ENCODE measurements at places on chromosomes 5 and 9.

- H3K4me3 ChIP-seq = no peak overlapping the region
- H3K36me3 ChIP-seq = no peaks in the 10 kb centered on the region
- DNase-seq = peak; percentile 87
- H3K27me3 ChIP-seq = no peaks in the 10 kb centered on the region
- H3K27ac ChIP-seq = peak overlapping the region; percentile 34
- H3K4me1 ChIP-seq = peaks cover 7% of the 10 kb centered on the region
Measured at GRCh38 chr5:143177263-143177983, 226.1 kb downstream of the NR3C1 start.

GRCh38 chr5:119476341-119476740 is 24.0 kb downstream of the HSD17B4 start:
- H3K27ac ChIP-seq = no peak overlapping the region
- H3K36me3 ChIP-seq = peaks cover 55% of the 10 kb centered on the region
- DNase-seq = no peak
- H3K4me1 ChIP-seq = no peaks in the 10 kb centered on the region

DNA sequence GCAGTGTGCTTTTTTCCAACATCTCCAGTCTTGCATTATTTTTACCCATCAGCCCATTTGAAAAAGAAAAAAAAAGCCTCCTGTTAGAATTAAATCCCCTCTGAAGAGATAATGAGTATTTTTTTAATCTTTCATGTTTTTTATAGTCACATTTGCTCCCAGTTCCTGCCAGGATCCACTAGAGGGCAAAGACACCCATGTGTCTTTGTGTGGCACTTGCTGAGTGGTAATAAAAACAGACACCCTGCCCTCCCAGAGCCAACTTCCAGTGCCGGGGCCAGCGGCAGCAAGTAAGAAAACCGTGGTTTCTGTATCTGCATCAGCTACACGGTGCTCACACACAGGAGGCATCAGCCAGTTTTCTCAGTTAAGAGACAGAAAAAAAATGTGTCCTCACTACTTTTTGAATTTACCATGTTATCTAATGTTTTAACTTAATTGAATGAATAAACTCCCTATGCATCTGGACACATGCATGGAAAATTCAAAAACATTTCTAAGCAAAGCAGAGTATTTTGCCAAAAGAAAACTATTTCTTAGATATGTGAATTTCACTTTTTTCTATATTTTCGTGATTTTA is 70.2 kb upstream of the PLEKHG4B start:
- no peak for DNase-seq
- no peaks in the 10 kb centered on the region for H3K27me3 ChIP-seq
- H3K4me1 ChIP-seq = no peaks in the 10 kb centered on the region
- no peaks in the 10 kb centered on the region for H3K36me3 ChIP-seq
- no peak overlapping the region for H3K27ac ChIP-seq
- H3K4me3 ChIP-seq = no peak overlapping the region

GRCh38 chr9:105708405-105708804 is 14.1 kb downstream of the TMEM38B start:
- H3K27me3 ChIP-seq = no peaks in the 10 kb centered on the region
- H3K27ac ChIP-seq = no peak overlapping the region
- no peaks in the 10 kb centered on the region for H3K4me1 ChIP-seq
- no peak for DNase-seq

DNA sequence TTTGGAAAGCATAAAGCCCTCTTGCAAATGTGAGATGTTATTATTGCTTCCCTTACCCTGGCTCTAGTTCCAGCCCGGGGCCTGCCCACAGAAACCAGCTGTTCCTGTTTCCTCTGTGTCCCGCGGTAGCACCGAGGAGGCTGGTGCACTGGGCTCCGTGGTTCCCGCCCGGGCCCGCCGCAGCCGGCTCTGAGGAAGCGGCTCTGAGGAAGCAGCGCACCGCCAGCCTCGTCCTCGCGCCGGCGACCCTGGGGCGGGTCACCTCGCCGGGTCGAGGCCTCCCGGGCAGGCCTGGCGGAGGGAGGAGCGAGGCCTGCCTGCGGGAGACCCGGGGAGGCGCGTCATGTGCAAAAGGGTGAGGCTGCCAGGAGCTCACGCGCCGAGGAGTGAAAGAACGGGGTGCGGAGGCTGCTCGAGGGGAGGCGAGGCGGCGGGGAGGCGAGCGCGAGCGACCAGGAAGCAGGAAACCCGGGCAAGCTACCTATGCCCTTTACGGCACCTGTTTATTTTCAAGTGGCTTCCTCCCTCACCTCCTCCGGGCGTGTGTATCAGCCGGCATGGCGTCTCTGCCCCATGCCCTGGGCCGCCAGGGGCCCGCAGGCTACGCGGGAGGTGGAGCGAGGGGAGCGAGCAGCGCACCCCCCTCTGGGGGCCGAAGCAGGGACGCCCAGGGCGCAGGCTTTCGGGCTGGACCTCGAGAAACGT is 61.3 kb upstream of the MEGF10 start:
- H3K27me3 ChIP-seq = no peaks in the 10 kb centered on the region
- no peaks in the 10 kb centered on the region for H3K4me1 ChIP-seq
- DNase-seq = peak; percentile 71
- H3K4me3 ChIP-seq = peak overlapping the region; percentile 72

DNA sequence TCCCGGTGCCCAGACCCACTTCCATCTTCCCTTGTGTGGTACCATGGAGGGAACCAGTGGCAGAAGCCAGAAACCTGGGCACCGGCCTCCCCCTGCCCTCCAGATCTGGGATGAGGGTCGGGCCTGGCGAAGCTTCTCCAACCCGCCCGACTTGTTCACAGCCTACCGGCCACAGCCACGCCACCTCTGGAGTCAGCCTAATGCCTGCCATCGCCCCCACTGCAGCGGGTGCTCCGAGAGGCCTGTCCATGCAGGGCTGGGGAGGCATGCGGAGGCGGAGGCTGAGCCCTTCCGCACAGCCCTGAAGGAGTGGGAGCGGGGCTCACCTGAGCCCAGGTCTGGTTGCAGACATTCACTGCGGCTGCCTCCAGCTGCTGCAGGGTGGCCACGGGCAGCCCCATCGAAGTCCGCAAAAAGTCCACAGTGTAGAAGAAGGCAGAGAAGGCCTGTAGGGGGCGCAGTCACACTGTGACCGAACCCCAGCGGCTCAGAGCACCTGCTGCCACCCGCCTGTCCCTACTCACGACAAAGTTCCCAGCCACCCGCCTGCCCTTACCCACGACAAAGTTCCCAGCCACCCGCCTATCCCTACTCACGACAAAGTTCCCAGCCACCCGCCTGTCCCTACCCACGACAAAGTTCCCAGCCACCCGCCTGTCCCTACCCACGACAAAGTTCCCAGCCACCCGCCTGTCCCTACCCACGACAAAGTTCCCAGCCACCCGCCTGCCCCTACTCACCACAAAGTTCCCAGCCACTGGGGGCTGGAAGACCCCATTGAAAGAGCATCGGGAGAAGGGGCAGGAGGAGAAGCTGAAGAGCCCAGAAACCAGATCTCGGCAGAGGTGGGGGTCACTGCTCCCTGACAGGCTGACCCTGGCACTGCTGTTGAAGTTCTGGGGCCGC is 3.8 kb upstream of the NPDC1 start:
- H3K27me3 ChIP-seq = peaks cover 34% of the 10 kb centered on the region
- H3K4me1 ChIP-seq = peaks cover 3% of the 10 kb centered on the region
- no peaks in the 10 kb centered on the region for H3K36me3 ChIP-seq
- H3K4me3 ChIP-seq = no peak overlapping the region

- no peak overlapping the region for H3K27ac ChIP-seq
- DNase-seq = no peak
- H3K36me3 ChIP-seq = no peaks in the 10 kb centered on the region
Measured at GRCh38 chr5:1277781-1278180, 17.1 kb downstream of the TERT start.

DNA sequence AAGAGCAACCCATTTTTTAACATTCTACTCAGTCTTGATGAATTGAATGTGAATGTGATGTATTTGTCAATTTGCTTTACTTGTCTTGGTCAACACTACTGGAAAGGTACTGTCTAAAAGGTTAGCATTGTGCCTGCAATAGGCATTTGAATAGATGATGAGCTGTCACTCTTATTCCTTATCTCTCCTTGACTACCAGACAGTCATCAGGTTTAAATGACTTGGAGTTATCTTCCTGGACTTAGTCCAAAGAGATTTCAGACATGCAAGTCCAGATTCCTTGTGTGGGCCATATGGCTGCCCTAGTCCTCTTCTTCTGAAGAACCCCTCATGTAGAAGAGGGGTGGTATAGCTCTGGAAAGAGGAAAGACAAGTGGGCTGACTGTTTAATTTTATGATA is 4.8 kb downstream of the ARHGEF28 start:
- H3K4me1 ChIP-seq = no peaks in the 10 kb centered on the region
- no peaks in the 10 kb centered on the region for H3K27me3 ChIP-seq
- H3K4me3 ChIP-seq = no peak overlapping the region
- no peak for DNase-seq
- no peak overlapping the region for H3K27ac ChIP-seq

GRCh38 chr5:166497496-166498104 is 1793.8 kb upstream of the WWC1 start:
- H3K27ac ChIP-seq = no peak overlapping the region
- no peak for DNase-seq
- no peaks in the 10 kb centered on the region for H3K27me3 ChIP-seq
- H3K4me1 ChIP-seq = no peaks in the 10 kb centered on the region
- no peak overlapping the region for H3K4me3 ChIP-seq

DNA sequence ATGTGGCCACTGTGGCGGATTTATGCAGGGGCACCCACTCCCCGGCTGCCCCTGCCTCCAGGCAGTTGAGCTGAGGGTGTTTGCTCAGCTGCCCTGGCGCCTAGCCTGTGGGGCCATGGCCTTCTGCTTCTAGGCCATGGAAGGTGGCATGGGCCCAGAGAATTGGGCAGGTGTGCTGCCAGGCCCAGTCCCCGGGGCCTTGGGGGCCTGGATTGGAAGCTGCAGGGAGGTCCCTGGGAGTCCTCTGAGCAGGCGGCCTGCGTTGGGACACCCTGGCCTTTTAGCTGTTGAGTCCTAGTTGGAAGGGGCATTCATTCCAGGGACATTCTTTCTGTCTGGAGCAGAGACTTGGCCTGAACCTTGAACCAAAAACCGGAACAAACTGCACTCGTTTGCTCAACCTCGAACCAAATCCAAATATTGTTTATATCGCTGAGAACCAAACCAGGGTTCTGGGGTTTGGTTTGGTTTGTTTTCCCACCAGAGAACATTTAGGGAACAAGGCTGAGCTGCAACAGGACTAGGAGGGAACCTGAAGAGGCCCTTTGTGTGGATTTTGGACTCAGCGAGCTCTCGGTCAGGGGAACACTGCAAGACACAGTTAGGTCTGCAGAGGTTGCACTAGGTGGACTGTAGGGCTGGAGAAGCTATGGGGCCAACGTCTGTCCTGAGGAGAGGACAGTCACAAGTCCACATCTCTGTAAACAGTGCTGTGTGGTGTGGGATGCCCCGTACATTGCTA is 116.8 kb downstream of the BOD1 start:
- no peak for DNase-seq
- peaks cover 8% of the 10 kb centered on the region for H3K4me1 ChIP-seq
- peak overlapping the region; percentile 74 for H3K27ac ChIP-seq
- no peaks in the 10 kb centered on the region for H3K36me3 ChIP-seq

- H3K36me3 ChIP-seq = no peaks in the 10 kb centered on the region
- peaks cover 9% of the 10 kb centered on the region for H3K4me1 ChIP-seq
- peak overlapping the region; percentile 60 for H3K27ac ChIP-seq
- no peaks in the 10 kb centered on the region for H3K27me3 ChIP-seq
- H3K4me3 ChIP-seq = peak overlapping the region; percentile 49
Measured at GRCh38 chr5:73419117-73419464, 29.5 kb downstream of the FOXD1 start.

DNA sequence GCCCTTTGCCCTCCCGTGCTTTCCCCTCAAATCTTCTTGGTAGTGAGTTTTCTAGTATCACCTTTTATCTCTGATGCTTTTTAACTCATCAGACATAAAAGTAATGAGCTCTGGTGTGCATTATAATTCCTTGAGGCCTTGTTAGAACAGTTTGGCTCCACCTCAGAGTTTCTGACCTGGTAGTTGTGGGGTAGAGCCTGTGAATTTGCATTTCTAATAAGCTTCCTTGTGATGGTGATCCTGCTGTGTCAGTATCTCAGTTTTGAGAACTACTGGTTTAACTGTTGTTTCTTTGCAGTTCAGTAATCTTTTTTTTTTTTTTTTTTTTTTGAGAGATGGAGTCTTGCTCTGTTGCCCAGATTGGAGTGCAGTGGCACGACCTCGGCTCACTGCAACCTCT is 31.1 kb downstream of the UBE2D2 start:
- no peak overlapping the region for H3K4me3 ChIP-seq
- H3K27me3 ChIP-seq = no peaks in the 10 kb centered on the region
- DNase-seq = no peak
- H3K27ac ChIP-seq = no peak overlapping the region
- peaks cover 2% of the 10 kb centered on the region for H3K36me3 ChIP-seq

Data from ascending aorta (tissue), 2 donors.